ENCODE measurements at places on chromosomes 2 and 18.

DNA sequence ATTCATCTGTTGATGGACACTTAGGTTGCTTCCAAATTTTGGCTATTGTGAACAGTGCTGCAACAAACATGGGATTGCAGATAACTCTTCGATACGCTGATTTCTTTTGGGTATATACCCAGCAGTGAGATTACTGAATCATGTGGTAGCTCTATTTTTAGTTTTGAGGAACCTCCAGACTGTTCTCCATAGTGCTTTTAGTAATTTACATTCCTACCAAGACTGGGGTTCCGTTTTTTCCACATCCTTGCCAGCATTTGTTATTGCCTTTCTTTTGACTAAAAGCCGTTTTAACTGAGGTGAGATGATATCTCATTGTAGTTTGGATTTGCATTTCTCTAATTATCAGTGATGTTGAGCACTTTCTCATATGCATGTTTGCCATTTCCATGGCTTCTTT lies 200.3 kb downstream of the MBD5 start:
- no peak for DNase-seq

DNA sequence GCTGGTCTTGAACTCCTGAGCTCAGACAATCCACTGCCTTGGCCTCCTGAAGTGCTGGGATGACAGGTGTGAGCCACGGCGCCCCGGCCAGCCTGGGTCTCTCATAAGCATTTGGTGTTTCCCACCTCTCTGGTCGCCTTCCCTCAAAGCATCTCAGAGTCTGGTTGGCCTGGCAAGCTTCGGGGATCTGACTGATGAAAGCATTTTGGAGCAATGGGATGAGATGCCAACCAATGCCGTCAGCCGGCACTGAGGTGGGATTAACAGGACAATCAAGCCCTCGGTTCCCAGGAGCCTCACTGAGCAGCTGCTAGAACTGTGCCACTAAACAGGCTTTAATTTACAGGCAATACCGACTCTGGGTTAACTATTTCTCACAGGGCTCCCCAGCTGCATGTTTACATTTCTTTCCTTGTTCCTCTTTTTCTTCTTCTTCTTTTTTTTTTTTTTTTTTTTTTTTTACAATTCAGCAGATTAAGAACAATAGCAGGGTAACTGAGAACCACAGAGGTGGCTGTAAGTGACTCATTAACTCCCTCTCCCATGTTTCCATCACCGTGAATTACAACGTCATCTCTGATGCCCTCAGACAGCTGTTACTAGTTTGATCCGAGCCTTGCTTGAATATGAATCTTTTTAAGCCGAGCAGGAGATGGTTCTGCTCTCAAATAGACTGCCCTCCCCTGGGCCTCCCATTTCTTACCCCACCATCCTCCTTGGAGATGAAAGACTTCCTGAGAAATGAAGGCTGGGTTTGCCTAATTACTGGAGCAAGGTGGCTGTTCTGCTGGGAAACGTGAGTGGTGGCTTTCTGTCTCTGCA lies 37.9 kb downstream of the ODC1 start:
- peak; percentile 71 for DNase-seq

GRCh38 chr18:40120356-40120755 lies 1834.7 kb upstream of the PIK3C3 start:
- DNase-seq = no peak

DNA sequence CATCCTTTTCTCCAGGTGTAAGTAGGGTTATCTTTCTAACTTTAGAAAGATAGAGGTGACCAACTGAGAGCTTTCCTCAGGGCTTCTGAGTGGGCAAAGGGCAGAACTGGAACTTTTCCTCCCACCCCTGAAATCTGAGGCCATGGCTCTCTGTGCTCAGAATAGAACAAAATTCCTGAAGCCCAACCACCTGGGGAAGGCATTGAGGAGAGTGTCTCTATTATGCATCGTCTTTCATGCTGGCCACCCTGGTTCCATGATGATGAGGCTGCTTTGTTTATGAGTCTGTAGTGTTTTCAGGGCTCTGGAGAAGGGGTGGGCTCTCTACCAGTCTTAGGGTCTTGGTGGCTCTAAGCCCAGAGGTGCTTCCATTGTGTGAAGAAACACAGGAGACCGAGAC lies 30.7 kb upstream of the IL1R1 start:
- DNase-seq = no peak

GRCh38 chr18:64678048-64678447 lies 529.2 kb upstream of the LINC00305 start:
- DNase-seq = no peak

DNA sequence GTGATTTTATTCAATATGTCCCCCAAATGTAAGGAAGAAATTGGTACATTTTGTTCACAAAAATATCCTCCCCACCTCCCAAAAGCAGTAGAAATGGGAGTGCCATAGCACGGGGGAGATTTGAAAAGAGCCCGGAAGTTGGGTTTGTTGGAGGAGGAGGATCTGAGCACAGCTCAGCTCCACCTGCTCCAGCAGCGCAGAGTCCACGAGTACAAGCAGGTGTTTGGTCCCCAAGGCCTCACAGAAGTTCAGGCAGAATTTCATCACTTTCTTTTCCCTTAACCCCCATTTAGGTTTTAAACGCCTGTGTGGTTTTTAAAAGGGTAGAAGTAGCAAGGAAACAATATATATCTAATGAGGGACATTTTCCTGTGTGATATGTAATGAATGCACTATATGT lies 56.0 kb downstream of the TRAPPC12 start:
- no peak for DNase-seq

DNA sequence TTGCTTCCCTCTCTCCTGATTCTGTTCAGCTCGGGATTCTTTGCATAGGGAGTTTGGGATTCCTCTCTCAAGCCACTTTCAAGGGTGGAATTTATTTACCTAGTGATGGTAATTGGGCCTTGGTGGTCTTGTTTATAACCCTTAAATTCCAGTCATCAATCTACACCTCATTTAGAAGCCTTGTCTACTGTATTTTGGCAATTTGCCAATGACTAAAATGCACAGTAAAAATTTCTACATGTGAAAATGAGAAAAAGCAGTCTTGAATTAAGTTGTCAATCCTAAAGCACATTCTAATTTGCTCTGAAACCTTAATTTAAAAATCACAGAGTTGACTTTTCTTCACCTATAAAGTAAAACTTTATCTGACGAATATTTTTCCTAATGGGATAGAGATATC lies 749.2 kb upstream of the CRIM1 start:
- DNase-seq = no peak

GRCh38 chr2:218074031-218074430 lies 5.0 kb downstream of the RUFY4 start:
- peak; percentile 39 for DNase-seq

- DNase-seq = no peak
Observed at GRCh38 chr18:37854396-37854795, 288.8 kb upstream of the CELF4 start.

DNA sequence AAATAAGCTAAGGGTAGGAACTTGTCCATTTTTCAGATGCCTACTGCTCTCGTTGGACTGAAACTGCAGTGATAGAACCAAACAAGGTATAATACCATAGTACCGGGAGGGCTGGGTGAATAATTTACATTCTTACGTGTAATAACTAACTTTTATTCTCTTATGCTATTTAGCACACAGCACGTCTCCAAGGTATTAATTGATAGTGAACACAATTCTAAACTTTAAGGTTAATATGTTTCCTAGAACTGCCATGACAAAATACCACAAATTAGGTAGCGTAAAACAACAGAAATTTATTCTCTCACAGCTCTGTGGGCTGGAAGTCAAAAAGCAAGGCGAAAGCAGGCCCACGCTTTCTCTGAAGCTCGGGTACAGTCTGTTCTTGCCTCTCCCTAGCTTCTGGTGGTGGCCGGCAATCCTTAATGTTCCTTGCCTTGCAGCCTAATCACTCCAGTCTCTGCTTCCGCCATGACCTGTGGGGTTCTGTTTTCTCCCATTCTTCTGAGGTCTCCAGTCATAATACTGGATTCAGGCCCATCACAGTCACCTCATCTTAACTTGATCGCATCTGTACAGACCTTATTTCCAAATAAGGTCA lies 5.6 kb upstream of the BCL2 start:
- DNase-seq = no peak

DNA sequence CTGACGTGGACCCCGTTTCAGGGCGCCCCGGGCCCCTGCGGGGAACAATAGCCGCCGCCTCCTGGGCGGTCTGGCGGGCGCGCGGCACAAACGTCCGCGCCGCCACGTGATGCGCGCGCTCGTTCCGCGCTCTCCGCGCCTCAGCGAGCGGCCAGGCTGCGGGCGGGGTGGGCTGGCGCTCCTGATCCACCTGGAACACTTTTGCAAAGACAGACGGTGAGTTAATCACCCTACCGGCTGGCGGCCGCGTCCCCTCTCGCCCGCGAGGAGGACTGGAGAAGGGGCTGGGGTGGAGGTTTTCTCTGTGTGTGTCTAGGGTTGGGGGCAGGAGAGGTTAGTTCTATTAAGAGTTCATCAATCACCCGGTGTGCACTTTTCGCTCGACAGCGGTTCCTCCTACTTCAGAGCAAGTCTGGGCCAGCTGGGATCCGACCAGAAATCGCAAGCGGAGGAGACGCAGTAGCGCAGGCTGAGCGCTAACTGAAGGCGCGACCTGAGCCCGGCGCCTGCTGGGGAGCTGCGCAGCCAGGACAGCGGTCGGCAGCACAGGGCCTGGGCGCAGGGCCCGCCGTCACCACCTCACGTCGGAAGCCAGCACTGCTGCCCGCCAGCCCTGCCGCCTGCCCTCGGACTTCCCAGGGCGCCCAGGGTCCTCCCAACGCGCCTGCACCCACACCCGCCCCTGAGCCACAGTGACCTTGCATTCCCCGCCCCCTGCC lies 10.3 kb upstream of the HOXD1 start:
- peak; percentile 22 for DNase-seq

- DNase-seq = no peak
Observed at GRCh38 chr2:162172802-162173370, 20.8 kb upstream of the GCG start.

DNA sequence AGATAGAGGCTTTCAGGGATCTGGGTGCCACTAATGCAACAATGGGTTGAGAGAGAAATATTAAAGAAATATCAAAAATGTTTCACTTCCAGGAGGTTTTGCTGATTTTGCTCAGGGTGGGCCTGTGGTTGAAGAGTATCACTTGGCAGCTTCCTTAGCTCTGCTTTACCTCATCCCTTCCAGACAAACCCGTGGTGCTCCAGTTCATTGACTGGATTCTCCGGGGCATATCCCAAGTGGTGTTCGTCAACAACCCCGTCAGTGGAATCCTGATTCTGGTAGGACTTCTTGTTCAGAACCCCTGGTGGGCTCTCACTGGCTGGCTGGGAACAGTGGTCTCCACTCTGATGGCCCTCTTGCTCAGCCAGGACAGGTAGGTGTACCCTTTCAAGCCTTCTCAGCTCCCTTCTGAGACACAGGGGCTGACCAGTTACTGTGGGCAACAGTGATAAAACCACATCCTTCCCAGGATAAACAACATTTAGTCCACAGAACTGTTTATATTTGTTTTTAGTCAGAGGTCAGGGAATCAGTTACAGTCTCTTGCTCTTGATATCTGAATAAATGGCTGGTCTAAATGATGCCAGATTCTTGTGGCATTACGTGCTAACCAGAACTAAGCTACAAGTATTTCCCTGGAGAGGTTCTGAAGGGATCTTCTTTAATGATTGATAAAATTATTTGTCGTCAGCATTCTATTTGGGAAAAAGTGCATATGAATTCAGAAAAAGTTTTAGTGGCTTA lies 7.0 kb downstream of the SLC14A1 start:
- no peak for DNase-seq

GRCh38 chr18:70390371-70391090 lies 101.7 kb downstream of the SOCS6 start:
- DNase-seq = no peak

GRCh38 chr2:188916736-188917135 lies 57.4 kb upstream of the COL3A1 start:
- DNase-seq = no peak

DNA sequence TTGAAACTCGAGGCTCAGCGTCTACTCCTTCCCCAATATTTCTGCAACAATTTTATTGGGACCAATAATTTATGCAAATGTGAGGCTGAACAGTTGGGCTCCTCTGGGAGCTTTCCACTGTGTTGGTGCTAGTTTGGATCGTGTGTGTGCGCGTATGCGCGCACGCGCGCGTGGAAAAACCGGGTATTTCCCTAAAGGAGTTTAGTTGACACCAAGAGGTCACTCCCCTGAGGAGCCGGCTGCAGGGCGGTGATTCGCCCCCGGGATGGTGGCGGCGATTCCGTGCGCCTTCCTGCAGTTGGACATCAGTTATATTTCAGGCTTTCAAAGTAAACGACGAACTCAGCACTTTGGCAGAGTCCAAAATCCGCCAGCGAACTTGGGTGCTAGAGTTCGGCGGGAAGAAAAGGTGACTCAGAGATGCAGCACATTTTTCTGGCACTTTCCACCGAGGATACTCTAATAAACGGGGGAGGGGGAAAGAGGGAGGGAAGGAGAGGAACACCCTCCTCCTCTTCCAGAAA lies 186.5 kb upstream of the FANCL start:
- DNase-seq = peak; percentile 17

DNA sequence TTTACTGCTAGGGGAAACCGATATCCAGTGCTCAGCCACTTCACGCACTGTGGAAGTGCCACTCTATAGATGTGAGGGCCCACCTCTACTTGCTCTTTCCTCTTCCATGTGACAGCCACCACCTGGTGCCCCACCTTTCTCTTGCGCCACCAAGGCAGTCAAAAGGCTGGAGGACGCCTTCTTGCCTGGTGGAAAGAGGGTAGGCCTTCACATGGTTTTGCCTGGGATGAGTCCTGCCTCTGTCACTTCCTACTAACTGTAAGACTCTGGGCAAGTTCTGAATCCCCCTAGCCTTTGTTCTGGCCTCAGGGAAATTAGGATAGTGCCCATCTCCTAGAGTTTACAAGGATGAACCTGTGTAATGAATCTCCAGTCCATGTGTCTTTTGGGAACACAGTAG lies 66.1 kb upstream of the ODC1 start:
- no peak for DNase-seq

GRCh38 chr2:190126798-190127197 lies 64.3 kb upstream of the MSTN start:
- DNase-seq = peak; percentile 14

- peak; percentile 69 for DNase-seq
Observed at GRCh38 chr2:222903234-222904220, 42.7 kb downstream of the ACSL3 start.

DNA sequence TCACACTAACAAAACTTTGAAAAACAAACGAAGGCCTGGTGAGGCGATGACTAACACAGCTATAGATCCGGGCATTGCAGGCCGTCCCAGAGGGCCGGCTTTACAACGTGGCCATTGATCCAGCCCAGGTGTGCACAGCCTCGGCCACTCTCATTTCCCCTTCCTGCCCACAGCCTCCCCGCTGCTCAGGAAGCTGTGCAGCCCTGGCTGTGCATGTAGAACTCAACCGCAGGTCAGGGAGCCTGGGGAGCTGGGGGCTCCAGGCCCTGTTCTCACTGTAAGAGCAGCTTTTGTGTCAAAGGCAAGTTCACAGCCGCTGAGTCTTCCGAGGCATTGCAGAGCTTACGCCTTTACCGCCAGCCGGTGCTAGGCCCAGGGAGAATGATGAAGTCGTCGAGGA lies 87.2 kb downstream of the LONRF2 start:
- DNase-seq = peak; percentile 84

DNA sequence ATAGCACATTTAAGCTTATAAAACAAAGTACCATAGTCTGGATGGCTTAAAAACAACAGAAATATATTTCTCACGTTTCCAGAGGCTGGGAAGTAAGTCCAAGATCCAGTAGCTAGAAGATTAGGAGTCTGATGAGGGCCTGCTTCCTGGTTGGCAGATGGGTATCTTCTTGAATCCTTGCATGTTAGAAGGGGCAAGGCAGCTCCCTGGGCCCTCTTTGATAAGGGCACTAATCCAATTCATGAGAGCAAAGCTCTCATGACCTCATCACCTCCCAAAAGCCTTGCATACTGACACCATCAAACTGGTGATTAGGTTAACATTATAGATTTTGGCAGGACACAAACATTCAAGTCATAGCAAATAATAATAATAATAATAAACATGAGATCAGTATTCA lies 146.4 kb downstream of the CCDC102B start:
- DNase-seq = no peak
